Peyer's patch (tissue), 4 donors: ENCODE measurements at places on chromosomes 4 and X. TPM values are rescaled to one million over a fixed set of nuclear protein-coding genes. Genes with fewer than 3 reads are reported as not detected.
A peak's percentile ranks its signal among the peaks of the same experiment; 100 is the strongest.

DNA sequence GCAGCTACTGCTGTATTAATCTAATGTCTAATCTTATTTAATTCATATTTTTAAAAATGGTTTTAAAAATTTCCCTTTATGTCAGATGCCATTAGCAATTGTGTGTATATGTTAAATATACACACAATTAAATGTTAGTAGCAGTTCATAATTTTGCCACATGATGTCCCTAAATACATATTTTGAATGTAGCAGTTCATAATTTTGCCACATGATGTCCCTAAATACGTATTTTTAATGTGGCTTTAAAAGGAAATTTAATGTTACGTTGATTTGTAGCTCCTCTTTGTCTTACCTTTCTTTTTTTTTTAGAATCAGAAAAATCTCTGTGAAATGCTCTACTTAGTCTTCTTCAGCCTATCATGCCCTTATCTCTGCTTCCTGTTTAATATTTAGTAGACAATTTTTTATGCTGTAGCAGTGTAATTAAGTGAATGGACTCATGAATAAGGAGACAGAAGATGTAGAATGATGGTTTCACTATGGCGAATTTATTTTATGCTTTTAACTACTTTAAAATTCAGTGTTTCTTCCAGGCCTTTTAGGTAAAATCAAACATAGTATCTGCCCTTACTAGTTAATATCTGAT, 26.1 kb downstream of the RBM46 start:
- no peaks in the 10 kb centered on the region for H3K27me3 ChIP-seq
- DNase-seq, result no peak
- no peaks in the 10 kb centered on the region for H3K36me3 ChIP-seq
- H3K4me1 ChIP-seq, result no peaks in the 10 kb centered on the region
- no peak overlapping the region for H3K27ac ChIP-seq
- H3K4me3 ChIP-seq, result no peak overlapping the region

FSTL5 gene
- not detected for total RNA-seq

DNA sequence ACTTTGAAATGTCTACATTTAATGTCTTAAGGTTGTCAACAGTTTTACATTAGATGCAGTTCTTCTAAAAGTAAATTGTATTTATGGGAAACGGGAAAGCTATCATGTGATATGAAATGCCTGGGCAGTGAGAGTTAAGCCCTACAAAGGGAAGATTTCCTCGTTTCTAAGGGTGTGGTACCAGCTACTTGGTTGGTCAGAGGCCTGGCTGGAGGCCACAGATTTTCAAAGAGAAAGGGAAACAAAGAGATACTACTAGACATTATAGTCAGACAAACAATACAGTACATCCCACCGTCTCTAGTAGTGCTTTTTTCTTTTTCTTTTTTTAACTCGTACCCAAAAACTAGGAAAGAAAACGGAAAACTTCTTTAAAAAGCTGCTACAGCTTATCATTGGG, 467.8 kb downstream of the PCDH7 start:
- H3K27me3 ChIP-seq, result no peaks in the 10 kb centered on the region
- H3K4me3 ChIP-seq, result no peak overlapping the region
- DNase-seq, result no peak
- H3K4me1 ChIP-seq, result no peaks in the 10 kb centered on the region
- no peak overlapping the region for H3K27ac ChIP-seq

DNA sequence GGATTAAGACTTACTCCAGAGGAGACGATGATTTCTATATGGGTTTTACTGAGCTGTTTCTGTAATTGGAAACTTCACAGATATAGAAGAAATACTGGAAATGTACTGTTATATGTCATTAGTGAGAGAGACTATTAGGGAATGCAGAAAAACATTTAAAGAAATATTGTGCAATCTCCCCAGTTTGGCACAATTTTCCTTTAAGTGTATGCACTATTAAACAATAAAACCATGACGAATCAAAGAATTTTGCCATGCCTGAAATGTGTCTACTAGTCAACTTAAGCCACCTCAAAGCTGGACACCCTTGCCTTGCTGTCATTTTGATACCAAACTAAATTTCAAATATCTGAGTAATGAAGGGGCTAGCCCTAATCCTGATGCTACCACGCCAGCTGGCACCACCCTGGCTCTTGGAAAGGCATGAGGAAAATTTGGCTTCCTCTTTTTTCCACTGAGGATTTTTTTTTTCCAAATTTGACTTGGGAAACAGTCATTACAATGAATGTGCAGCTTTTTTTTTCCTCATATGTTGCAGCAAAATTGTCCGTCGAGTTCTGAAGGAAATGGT, 36.1 kb downstream of the MTTP start:
- no peak overlapping the region for H3K27ac ChIP-seq
- DNase-seq, result no peak
- H3K36me3 ChIP-seq, result peaks cover 13% of the 10 kb centered on the region
- H3K27me3 ChIP-seq, result no peaks in the 10 kb centered on the region

GRCh38 chrX:123493857-123494256, 239.0 kb downstream of the THOC2 start:
- no peaks in the 10 kb centered on the region for H3K4me1 ChIP-seq
- DNase-seq, result no peak
- H3K4me3 ChIP-seq, result no peak overlapping the region
- H3K27me3 ChIP-seq, result no peaks in the 10 kb centered on the region

CAPN6 gene
- not detected for total RNA-seq

GRCh38 chrX:11787564-11787963, 29.5 kb downstream of the MSL3 start:
- no peaks in the 10 kb centered on the region for H3K4me1 ChIP-seq
- no peak overlapping the region for H3K27ac ChIP-seq
- peak; percentile 65 for DNase-seq
- H3K4me3 ChIP-seq, result no peak overlapping the region

DNA sequence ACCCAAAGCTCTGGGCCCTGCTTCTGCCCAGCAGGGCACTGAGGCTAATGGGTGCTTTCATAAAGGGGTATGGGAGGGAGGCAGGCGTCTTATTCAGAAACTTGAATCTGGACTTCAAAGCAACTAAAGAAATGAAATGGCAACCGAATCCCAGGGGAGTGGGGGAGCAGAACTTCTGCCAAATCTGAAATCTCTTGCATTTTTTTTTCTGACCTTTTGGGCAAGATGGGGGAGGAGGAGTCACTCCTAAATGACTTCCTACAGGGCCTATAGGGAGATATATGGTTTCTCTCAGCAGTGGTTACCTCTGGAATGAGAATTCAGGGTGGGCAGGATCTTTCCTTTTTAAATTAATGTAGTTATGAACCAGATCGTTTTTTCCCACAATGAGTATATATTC, 30.6 kb upstream of the KIAA1210 start:
- H3K4me1 ChIP-seq, result no peaks in the 10 kb centered on the region
- H3K27ac ChIP-seq, result no peak overlapping the region
- H3K4me3 ChIP-seq, result no peak overlapping the region
- no peaks in the 10 kb centered on the region for H3K27me3 ChIP-seq

DNA sequence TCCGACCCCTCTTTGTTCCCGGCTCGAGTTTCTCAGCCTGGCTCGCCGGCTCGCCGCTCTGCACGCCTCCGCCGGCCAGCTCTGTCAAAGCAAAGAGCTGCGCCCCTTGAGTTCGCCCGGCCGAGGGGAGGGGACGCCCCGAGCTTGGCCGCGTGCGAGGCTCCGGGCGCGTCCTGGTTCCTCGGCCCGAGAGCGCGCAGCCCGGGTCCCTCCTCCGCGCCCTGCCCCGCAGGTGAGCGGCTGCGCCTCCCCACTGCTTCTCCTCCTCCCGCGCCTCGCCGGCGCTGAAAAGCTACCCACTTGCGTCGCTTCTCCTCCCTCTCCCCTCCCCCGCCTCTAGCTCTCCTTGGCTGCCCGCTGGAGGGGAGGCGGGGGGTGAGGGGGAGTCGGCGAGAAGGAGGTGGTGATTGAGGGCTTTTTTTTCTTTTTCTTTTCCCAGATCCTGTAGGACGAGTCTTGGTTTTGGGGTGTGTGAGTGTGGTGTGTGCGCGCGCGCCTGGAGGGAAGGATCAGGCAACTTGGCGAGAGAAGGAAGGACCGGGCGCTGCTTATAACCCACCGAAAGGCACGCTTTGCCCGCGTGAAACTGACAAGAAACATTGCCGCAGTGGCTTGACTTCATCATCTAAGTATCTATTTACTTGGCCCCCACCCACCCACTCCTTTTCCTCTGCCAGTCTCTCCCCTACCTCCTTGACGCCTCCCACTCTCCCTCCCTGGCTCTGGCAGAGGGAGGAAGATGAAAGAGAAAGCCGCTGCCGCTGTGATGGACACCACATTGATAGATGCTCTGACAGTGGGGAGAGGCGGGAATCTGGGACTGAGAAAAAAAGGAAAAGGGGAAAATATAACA, at the start of gene LEF1:
Gene LEF1, minus strand, starts transcription at position 262 of the 853 bp plus-strand sequence. CDS start 1,165 bp downstream, outside the sequence.
- peak within 1 kb of the TSS; percentile 24 for H3K27ac ChIP-seq
- H3K27me3 ChIP-seq, result peaks cover 49% of the 10 kb centered on the region
- DNase-seq, result no peak
- H3K4me3 ChIP-seq, result peak within 1 kb of the TSS; percentile 55

LSM6 gene
- total RNA-seq, result 17.6 TPM

GRCh38 chrX:6448003-6448402, 86.9 kb downstream of the VCX3A start:
- H3K27me3 ChIP-seq, result no peaks in the 10 kb centered on the region
- no peaks in the 10 kb centered on the region for H3K36me3 ChIP-seq
- no peak overlapping the region for H3K27ac ChIP-seq

DNA sequence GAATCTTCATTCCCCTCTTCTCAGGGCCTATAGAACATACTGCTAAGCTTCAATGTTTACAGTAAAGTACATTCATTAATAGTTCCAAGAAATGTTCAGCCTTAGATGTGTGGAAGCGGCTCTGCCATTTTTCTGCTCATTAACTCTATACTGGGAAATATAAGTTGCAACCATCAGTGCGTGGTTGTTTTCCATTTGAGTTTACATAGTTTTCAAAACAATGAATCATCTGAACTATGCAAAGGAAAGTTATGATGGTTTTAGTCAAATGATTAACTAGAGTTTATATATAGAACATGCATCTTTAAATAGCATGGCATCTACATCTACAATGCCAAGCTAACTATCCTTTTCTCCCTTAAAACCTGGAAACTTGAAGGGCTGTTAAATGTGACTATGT, 29.6 kb downstream of the LEF1 start:
- H3K27me3 ChIP-seq, result no peaks in the 10 kb centered on the region
- H3K4me3 ChIP-seq, result no peak overlapping the region
- H3K36me3 ChIP-seq, result no peaks in the 10 kb centered on the region
- H3K4me1 ChIP-seq, result no peaks in the 10 kb centered on the region

HSFX4 gene
- total RNA-seq, result not detected

ZC4H2 gene
- 6.7 TPM for total RNA-seq

TDO2 gene
- total RNA-seq, result not detected

DNA sequence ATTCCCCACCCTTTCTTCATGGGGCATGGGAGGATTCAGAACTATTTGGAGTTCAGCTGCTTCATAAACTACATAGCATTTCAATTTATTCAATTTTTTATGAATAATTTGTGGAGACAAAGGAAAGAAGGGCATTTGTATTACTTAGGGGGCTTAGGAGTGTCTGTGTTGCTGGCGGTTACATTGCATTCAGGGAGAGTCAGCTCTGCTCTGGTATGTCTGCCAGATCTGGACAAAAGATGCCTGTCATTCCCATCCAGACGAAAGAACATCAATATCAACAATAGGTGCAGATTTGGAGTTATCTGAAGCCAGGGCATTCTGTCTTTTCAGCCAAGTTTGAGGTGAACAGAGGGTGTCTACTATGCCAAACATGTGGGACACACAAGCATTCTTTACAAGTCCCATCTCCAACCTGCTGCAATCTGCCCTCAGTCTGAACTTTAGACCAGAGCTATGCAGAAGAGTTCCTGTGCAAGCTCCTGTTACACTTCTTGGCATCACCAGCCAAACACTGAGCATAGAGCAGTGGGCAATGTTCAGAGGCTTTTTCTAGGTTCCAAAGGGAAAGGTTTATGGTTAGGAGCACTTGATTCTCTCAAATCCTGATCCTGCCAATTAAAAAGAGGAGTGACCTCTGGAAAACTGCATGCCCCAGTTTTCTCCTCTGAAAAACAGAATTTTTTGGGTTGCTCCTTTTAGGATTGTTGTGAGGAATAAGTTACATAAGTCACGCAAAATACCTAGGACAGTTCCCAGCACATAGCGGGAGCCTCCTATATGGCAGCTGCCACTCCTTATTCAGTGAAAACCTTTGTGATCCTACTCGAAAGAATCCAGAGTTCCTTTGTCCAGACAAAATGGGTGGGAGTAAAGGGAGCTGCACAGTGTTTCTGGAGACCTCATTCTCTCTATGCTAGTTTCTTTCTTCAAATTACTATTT, 719.5 kb upstream of the SLIT2 start:
- H3K4me1 ChIP-seq, result no peaks in the 10 kb centered on the region
- no peak for DNase-seq
- H3K4me3 ChIP-seq, result no peak overlapping the region

GRCh38 chr4:123846092-123846491, 449.5 kb downstream of the SPRY1 start:
- DNase-seq, result no peak
- H3K27me3 ChIP-seq, result no peaks in the 10 kb centered on the region
- no peaks in the 10 kb centered on the region for H3K36me3 ChIP-seq
- H3K27ac ChIP-seq, result no peak overlapping the region
- no peaks in the 10 kb centered on the region for H3K4me1 ChIP-seq
- H3K4me3 ChIP-seq, result no peak overlapping the region

DNA sequence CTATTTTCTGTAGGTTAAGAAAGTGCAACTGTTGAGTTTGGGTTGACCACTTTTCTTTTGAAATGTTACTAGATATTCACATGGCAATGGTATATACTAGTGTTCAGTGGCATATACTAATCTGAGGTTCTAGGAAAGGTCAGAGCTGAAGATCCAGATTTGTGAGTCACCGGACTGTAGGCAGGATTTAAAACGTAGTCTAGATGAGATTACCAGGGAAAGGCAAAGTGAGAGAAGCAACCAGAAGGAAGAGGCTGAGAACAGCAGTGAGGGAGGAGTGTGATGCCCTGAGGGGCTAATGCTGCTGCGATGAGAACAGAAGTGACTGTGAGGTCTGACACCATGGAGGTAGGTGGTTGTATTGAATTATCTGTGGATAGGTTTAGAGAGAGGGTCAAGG, 9.7 kb upstream of the PLA2G12A start:
- H3K27ac ChIP-seq, result no peak overlapping the region
- H3K4me3 ChIP-seq, result no peak overlapping the region
- no peaks in the 10 kb centered on the region for H3K27me3 ChIP-seq
- H3K4me1 ChIP-seq, result no peaks in the 10 kb centered on the region
- no peaks in the 10 kb centered on the region for H3K36me3 ChIP-seq

- no peak overlapping the region for H3K27ac ChIP-seq
- H3K4me3 ChIP-seq, result no peak overlapping the region
- H3K27me3 ChIP-seq, result no peaks in the 10 kb centered on the region
- DNase-seq, result no peak
These were observed 256.0 kb upstream of the SFRP2 start for GRCh38 chr4:154044742-154045485.
